ENCODE measurements at places on chromosomes 11 and 22.

DNA sequence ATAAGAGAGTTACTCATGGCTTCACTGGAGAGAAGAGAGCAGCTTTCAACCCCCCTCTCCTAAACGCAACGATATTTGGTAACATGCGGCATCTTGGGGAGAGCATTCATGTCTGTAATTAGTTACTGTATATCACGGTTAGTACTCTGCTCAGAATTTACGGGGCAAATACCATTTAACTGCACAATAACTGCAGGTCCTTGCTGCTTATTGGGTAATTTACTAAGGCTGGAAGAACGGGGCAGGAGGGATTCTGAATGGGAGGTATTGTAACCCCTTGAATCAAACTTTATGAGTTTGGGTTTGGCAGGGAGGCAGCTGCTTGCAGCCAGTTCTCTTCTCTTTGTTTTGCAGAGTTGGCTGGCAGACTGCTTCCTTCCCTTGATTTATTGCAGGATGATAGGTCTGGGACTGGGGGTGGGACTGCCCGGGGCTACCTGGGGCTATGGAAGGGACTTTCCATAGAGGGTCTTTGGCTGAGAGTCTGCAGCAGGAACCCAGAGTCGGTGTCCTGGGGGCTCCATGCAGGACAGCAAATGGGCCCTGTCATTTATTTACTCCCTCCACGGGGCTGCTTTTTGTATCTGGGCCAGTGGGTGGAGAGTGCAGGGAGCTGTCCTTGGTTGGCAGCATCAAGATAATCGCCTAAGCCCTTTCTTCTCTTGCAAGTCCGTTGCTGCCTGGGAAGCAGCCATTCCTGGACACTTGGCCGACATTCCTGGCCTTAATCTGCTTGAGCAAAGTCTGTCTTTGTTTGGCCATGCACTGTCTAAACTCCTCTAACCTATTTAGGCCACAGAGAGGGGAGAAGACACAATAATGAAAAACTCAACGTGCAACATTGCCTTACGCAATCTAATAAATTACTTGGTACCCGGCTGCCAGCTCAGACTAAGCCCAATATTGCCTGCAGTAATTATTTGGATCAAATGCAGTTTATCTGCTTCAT lies 188.9 kb downstream of the ST3GAL4 start:
- DNase-seq, result peak; percentile 55

- DNase-seq, result peak; percentile 87
Observed at GRCh38 chr11:125036933-125037332, 26.2 kb upstream of the SLC37A2 start.

DNA sequence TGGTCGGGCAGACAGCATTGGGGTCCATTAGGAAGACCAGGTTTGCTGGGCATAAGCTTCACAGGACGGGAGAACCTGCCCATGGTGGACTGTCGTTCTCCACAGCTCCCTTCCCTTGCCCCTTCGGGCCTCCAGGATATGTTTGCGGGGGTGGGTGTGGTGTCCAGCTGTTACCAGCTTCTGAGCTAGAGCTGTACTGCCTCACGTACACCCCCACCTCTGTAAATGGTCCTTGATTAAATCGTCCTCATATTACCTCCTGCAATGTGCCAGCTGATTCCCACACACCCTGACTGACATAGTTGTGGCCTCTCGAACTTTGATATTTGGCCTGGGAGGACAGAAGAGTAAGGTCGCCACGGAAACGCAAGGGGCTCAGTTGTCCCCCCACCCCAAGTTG lies 16.2 kb upstream of the BCR start:
- DNase-seq, result no peak

DNA sequence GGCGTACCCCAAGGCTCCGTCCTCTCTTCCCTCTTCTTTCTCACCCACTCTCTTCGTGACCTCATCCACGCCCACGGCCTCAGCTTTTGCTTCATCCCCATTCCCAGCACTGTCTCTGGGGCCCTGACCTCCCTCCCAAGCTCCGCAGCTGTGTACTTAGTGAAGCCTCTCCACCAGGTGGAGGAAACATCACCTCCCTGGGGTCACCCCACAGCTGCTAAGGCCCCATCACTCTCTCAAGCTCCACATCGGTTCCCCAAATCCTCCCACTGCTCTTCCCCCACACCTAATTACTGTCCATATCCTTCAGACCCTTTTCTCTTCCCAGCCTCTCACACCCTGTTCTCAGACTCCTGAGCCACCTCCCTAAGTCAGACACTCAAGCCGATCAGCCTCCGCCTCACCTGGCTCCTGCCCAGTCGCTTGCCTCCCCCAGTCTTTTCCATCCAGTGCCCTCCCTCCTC lies 7.9 kb upstream of the SYT7 start:
- no peak for DNase-seq

GRCh38 chr11:106216281-106216680 lies 138.8 kb downstream of the AASDHPPT start:
- DNase-seq, result no peak

DNA sequence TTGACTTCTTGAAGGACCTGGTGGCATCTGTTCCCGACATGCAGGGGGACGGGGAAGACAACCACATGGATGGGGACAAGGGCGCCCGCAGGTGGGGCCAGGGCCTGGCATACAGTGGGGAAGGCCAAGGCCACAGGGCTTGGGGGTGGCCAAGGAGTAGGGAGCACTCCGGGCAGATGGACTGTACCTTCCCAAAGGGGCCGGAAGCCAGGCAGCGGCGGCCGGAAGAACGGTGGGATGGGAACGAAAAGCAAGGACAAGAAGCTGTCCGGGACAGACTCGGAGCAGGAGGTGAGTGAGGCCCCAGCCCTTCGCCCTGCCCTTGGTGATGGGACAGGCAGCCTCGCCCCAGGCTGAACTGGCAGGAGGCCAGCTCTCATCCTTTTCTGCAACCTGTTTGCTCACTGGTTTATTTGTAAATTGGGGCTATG lies 1.2 kb downstream of the DRAP1 start:
- DNase-seq, result no peak

- DNase-seq, result no peak
Observed at GRCh38 chr11:134142536-134142935, 73.7 kb downstream of the JAM3 start.

DNA sequence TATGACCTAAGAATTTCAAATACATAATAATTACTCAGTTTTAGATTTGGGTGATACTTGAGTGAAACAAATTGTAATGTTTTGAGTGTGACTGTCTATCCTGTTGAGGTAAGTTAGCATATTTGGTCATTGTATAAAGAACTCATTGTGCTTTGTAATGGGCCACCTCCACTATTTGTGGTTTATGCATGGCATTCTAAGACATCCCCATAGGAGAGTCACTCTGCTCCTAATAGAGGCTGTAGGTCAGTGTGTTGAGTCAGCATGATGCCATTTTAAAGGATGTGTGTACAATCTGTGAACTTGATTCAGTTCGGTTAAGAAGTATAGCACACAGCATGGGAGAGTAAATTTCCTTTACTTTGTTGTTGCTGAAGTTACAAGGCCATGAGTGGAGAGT lies 1112.4 kb downstream of the JRKL start:
- DNase-seq, result peak; percentile 12

DNA sequence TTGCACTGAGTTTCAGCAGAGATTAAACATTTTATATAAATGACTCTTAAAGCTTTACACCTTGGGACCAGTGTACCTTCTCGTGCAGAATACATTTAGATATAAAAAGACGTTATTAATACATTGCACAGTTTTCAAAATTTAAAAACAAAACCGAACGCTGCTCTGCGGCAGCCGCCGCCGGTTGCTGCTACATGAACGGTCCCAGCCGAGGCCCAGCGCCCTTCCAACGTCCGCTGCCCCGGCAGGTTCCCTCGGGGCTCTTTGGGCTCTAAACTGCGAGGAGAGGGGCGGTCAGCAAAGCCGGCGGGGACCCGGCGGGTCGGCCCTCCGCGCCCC lies 2.0 kb downstream of the CDKN1C start:
- no peak for DNase-seq

GRCh38 chr11:103910721-103911120 lies 125.7 kb upstream of the DDI1 start:
- no peak for DNase-seq

DNA sequence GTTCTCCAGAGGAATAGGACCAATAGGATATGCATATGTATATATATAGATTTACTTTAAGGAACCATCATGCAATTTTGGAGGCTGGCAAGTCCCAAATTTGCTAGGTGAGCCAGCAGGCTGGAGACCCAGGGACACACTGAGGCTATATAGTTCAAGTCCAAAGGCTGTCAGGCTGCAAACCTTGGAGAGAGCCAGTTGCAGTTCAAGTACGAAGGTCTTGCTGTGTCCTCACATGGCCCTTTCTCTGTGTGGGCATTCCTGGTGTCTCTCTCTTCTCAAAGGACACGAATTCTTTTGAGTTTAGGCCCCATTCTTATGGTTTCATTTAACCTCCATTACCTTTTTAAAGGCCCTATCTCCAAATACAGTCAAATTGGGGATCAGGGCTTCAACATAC lies 134.4 kb upstream of the SORL1-AS1 start:
- DNase-seq, result no peak

GRCh38 chr11:126489836-126490660 lies 134.6 kb downstream of the ST3GAL4 start:
- no peak for DNase-seq

GRCh38 chr11:31246451-31247165 lies 122.9 kb downstream of the DCDC1 start:
- peak; percentile 20 for DNase-seq

DNA sequence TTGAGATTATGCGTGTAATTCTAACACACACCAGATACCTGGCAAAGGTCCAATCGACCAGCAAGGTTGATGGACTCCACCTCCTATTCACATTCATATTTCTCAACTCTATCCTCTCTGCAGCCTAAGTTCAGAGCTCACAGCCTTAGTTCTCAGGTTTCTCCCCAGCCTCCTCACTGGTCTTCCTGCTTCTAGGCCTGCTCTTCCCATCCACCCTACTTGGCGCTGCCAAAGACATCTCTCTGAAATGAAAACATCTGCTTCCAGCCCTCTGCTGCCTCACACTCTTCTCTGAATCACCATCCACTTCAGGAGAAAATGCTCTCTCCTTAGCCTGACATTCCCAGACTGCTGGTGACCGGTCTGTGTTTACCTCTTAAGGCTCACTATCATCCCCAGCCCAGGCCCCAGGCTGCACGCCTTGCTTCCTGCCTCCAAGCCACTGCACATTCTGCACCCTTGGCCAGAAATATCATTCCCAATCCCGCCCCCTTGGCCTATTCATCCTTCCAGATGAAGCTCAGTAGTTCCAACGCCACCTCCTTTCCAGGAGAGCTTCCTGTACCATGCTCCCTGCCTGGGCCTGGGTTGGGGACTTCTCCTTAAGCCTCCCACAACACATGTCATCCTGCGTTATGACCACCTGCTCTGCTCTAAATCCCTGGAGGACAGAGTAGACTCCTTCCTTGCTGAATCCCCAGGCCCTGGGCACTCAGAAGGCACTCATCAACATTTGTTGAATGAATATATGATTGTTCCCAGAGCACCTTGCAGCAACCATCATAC lies 3.5 kb downstream of the ARRB1 start:
- peak; percentile 94 for DNase-seq

- DNase-seq, result peak; percentile 41
Observed at GRCh38 chr22:28904211-28904896, 21.0 kb downstream of the ZNRF3 start.

DNA sequence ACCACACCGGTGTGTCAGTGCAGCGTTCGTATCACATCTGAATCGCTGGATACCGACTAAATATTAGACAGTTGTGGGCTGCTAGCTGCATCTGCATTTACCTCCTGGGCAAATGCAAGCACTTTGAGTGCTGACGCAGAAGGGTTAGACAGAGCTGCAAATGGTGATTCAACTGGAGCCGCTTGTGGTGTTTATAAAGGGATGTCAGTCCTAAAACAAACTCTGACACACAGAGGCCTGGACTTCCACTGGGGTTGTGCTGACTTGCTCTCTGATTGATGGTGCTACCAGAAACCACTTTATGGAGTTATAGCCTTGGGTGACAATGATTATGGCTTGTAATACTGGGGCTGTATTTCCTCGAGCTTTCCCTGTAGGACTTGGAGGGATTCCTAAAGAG lies 374.4 kb downstream of the NTM start:
- DNase-seq, result peak; percentile 71

DNA sequence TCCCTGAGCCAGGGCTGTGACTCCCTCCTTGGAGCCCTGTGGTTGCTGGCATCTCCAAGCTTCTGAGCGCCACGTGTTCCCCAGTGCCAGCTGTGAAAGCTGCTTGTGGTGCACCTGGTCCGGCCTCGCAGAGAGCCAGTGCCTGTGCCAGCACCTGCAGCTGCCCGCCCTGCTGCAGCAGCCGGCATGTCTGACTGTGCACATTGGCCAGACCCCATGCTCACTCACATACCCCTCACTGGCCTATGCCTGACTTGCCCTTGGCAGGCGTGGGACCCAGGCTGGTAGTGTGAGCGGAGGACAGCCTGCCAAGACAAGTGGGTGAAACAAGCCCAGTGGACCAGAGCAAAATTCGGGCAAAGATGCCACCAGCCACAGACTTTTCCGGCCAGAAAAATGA lies 9.8 kb downstream of the MRPL48 start:
- no peak for DNase-seq

DNA sequence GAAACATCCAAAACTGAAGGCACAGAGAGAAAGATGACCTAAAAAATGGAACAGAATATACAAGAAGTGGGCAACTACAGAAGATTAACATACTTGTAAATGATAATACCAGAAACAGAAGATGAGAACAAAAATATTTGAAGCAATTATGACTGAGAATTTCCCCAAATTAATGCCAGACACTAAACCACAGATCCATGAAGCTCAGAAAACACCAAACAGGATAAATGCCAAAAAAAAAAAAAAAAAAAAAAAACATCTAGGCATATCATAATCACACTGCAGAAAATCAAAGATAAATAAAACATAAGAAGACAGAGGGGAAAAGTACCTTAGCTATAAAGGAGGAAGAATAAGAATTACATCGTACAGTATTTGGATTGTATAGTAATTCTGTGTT lies 65.3 kb downstream of the JAM3 start:
- no peak for DNase-seq

DNA sequence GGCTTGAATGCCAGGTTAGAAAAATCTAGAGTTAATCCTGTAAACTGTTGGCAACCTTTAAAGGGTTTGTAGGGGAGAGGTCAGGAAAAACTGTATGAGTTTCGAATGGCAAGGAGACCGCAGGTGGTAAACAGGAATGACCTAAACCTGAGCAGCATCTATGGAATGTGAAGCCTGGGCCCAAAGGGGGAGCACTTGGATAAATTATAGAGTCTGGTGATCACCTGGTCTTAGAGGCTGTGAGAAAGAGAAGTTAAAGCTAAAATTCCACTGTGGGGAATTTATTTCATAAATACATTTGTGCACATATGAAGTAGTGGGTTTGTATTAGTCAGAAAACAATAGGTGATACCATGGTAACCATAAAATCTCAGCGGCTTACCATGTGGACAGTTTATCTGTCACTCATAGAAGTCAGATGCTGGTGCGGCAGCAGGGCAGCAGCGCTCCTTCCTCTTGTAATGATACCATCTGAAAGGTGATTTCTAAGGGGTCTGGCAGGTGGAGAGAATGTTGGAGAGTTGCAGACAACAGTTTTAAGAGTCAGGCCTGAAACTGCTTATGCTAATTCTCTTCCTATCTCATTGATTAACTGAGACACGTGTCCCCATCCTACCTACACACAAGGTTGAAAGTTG lies 1104.4 kb upstream of the CCDC90B start:
- DNase-seq, result no peak

Measured in fibroblast of skin of back (primary cell).